ENCODE measurements at places on chromosomes 6 and 20.
A peak's percentile ranks its signal among the peaks of the same experiment; 100 is the strongest.

DNA sequence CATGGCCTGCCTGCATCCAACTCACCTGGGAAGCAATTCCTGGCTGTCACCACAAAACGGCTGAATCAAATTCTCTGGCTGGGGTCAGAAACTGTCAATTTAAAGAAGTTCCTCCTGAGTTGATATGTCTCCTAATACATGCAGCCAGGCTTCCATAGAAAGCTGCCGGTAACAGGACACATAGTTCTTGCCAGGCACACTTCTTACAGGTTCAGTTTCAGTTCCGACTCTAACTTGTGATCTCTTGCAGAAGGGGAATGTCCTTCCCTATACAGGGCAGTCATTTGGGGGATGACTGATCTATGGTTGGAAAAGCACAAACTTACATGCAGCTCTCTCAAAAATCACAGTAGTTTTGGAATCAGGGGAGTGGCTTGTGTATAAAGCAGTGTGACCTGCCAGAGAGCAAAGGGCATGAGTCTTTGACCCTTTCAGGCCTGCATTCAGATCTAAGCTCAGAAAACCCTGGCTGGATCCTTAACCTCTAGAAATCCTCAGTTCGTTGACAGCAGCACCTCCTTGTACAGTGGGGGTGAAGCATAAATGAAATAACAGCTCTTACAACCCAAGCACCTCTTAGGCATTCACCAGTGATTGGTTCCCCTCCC lies 195.6 kb downstream of the SCP2D1 start:
- DNase-seq = no peak

DNA sequence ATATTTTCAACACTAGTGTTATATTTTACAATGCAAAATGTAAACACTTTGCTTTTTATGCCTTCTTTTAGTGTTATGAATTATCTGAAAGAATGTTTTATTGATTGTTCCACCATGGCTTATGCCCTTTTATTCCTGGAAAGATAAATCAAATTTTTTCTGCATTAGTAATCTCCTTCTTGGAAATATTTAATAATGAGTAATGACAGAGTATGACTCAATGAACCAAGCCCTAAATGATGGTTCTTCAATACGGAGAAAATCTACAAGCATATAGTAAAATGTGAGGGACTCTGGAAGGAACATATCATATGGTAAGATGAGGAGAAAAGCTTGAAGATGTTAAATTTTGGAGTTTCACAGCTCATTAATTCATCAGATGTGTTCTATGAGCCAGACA lies 929.6 kb downstream of the C6orf118 start:
- DNase-seq = no peak

DNA sequence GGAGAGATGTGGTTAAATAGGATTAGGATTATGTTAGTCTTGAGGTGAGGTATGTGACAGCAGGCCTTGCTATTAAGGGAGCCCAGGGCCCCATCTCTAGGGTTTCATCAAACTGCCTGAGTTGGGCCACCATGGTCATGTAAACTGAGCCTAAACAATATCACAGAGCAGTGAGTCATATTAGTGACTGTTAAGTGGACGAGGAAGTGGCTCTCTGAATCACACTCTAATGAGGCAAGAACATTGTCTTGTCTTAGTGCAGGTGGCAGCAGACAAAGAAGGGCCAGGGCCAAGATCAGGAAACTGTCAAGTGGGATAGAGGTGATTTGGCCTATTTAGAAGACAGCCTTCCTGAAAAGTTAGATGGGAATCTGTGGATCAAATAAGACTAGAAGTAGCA lies 23.1 kb downstream of the ENPP3 start:
- DNase-seq = no peak

DNA sequence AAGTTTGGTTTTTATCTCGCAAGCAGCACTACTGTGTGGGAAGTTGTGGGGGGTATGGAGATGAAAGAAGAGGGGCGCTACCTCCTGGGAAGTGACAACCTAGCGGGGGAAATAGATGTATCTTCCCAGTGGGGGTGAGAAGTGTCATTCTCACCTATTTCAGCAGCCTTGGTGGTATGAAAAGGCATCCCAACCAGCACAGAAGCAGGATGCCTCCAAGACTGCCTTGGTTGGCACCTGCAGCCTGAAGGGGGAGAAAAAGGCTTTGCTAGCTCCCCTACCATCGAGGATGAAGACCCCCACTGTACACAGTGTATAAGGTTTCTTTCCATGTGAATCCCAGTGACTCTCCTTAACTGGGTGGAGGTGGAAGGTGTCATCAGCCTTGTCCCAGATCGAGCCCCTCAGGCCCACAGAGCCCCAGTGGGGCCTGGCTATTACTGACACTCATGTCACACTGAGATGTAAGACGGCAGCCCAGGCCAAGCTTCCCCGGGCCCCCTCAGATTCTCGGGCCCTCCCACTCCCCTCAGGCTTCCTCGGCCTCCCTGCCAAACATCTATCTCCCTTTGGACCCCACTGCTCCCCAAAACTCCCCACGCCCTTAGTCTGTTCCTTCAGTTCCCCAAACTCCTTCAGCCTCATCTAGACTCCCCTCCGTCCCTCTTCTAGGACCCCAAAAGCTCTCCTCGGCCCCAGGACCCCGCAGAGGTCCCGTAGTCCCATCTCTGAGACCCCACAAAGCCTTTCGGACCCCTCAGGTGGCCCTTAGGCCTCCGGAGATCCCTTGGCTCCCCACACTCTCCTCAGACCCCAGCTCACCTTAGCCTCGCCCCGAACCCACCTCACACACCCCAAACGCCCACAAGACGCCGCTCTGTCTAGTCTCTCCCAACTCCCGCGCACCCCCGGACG lies 688 bp downstream of the COMMD7 start:
- DNase-seq = no peak

DNA sequence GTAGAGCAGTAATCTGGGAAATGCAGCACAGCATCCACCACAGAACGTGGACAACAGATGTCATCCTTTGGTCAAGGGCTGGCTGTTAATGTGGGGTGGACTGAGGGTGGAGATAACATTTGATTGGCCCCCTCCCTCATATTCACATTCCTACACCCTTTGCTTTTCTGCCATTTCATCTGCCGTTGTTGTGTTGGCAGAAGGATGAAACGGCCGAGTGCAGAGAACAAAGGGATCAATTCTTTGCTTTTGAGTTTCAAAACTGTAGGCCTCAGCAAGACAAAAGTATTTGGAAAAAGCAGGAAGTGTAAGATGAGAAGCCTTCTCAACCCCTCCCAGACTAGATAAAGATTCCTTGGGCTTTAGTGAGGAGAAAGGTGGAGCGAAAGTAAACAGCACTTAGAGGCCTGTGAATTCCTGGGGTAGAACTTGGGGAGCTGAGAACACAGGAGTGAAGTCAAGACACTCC lies 74.2 kb upstream of the PHIP start:
- no peak for DNase-seq

- DNase-seq = peak; percentile 39
These were observed 19.8 kb downstream of the SDC4 start for GRCh38 chr20:45328451-45328850.

DNA sequence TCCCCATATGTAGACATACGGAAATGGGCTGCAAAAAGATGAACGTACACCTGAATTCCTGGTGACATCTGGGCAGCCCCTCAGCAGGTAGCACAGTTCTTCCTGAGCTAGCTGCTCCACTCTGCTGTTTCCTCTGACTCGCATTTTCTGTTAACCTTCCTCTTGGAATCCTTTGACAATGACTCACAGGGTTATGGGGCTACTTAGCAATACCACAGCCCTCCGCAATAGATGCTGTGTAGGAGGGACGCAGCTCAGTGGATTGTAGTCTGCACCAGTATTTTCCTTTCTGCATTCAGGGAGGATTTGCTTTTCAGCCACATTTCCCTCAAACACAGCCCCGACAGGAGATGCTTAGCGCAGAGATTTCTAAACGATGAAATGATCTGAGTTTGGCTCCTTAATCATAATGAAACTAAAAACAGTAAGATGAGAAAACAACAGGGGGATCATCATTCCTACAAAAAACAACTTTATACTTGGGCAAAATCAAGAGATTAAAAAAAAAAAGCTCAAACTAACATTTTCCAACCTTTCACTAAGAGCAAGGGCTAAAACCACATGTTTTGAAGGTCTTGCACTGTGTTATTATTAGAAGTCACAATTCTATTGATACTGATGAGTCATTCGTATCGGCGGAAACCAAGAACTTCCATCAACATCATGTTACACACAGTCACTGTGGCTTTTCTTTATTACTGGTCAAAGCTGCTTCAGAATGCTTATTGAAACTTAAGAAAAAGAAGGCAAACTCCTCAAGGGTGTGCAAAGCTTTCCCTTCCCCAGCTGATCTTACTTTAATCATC lies 12.2 kb downstream of the BACH2 start:
- no peak for DNase-seq

GRCh38 chr6:135182071-135183001 lies 1.2 kb downstream of the MYB start:
- no peak for DNase-seq

- no peak for DNase-seq
These were observed 55.6 kb downstream of the ARMC2 start for GRCh38 chr6:108903796-108904195.

DNA sequence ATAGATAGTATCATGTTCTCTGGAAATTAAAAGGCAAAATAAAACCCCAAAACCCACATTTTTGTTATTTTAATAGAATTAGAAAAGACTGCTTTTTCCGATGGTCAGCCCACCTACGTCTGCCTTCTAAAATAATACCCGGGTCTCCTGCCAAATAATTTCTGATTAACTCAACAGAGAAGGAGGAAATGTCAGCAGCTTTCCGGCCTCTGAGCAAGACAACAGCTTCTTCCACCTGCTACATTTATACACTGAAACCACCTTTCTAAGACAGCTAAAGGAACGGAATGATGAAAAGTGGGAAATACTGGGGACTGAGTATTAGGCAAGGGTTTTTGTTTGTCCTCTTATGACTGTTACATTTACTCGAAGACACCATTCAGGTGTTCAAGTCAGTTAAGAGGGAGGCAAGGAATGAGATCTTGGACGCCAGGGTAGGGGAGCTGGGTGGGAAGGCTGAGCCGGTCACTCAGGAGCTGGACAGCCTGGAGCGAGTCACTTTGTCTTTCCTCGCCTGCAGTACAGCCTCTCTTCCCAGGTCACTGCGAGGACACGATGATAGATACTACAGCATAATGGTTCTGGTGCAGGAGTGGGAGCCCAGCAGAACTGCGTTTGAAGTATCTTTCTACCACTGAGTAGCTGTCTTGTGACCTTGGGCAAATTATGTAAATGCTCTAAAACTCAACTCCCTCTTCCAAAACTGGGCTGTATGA lies 96.3 kb upstream of the QKI start:
- DNase-seq = no peak

Data from cerebellar nuclear complex (tissue), 1 donor.